Stimulated activated CD8-positive, alpha-beta memory T cell treated with anti-CD3 and anti-CD28 coated beads, Interleukin-2, amount 100 ng/mL, for 1 hour (primary cell): ENCODE measurements at places on chromosomes 3 and 15.

- DNase-seq = no peak
Measured at GRCh38 chr15:82805994-82806406, at the start of gene FSD2. TSS of gene FSD2 (minus strand) at chr15:82806069. CDS start at chr15:82787390, 18,679 bp downstream.

DNA sequence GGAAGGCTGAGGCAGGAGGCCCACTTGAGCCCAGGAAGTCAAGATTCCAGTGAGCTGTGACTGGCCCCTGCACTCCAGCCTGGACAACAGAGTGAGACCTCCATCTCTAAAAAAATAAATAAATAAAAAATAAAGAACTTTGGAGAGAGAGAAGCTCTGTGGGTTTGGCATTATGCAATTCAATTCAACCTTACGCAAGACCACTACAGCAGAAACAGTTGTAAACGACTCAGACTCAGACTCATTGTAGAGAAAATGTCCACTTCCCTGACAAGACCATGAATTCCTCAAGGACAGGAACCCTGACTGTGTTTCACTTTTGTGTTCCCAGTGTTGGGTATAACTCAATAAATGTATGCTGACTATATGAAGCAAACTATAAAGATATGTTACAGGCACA lies 90.3 kb upstream of the C3orf80 start:
- no peak for DNase-seq

GRCh38 chr3:184757022-184757651 lies 45.3 kb upstream of the MAGEF1 start:
- DNase-seq = no peak

GRCh38 chr3:95923496-95924210 lies 890.7 kb upstream of the EPHA6 start:
- DNase-seq = no peak

DNA sequence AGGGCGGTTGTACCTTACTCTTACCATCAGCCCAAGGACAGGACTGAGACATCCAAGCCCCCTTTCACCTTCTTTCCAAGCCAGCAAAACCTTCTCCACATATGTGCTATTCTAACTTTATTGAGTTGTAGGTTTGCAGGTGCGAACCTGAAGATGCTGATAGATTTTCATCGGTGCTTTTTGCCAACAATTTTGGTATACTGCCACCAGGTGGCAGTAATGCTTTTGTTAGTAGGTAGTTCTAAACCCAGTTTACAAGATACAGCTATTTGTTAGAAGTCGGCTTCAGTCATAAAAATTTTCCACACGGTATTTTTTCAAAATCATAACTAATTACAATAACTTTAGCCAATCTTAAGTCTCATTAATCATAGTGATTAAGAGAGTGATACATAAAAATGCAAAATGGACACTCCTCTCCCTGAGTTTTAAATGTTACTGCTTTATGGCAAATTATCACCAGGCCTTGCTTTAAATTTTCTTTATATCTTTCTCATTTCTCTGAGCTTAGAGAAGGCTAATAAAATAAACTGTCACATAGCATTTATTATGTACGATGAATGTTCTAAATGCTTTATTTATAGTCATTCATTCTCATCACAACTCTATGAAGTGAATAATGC lies 636 bp downstream of the TBC1D21 start:
- no peak for DNase-seq

GRCh38 chr3:185950728-185951127 lies 12.9 kb upstream of the TRA2B start:
- no peak for DNase-seq

DNA sequence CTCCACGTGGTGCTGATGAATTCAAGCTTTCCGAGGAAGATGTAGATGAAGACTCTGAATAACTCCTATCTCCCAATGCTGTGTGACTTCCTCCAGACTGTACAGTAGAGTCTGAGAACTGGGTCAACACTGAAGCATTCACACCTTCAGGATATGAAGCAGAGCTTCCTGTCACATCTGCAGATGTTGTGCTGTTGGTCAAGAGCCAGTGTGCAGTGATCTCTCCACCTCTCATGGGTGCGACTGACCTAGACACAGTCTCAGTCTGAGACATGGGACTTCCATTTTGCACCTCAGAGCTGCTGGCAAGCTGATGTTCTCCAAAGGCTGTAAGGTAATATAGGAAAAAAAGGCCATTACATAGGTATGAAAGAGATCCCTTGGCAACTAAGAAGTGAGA lies 36.5 kb downstream of the HEG1 start:
- DNase-seq = no peak

DNA sequence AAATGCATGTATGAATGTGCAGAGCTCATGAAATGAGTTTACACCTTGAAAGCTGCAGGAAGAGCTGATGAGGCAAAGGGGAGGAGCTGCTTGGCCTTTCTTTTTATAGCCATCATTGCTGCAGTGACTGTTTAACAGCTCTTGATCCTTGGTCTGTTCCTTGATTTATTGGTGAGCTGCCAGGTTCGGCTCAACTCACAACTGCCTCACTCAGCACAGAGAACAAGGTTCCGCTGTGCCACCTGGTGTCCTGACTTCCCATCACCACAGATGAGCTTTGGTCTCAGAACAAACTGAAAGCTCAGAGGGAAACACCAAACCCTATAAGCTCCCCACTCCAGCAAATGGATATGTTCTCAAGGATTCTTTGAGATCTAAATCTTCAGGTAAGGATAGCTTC lies 626.1 kb downstream of the MAGI1 start:
- no peak for DNase-seq

DNA sequence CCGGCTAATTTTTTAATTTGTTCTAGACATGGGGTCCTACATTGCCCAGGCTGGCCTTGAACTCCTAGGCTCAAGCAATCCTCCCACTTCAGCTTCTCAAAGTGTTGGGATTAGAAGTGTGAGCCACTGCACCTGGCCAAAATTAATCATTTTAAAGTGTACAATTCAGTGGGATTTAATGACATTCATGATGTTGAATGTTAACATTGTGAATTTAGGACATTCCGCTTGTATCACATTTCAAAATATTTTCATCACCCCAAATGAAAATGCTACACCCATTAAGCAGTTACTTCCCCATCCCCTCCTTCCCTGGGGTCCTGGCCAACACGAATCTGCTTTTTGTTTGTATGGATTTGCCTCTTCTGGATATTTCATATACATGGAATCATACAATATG lies 62.1 kb upstream of the CGNL1 start:
- no peak for DNase-seq

DNA sequence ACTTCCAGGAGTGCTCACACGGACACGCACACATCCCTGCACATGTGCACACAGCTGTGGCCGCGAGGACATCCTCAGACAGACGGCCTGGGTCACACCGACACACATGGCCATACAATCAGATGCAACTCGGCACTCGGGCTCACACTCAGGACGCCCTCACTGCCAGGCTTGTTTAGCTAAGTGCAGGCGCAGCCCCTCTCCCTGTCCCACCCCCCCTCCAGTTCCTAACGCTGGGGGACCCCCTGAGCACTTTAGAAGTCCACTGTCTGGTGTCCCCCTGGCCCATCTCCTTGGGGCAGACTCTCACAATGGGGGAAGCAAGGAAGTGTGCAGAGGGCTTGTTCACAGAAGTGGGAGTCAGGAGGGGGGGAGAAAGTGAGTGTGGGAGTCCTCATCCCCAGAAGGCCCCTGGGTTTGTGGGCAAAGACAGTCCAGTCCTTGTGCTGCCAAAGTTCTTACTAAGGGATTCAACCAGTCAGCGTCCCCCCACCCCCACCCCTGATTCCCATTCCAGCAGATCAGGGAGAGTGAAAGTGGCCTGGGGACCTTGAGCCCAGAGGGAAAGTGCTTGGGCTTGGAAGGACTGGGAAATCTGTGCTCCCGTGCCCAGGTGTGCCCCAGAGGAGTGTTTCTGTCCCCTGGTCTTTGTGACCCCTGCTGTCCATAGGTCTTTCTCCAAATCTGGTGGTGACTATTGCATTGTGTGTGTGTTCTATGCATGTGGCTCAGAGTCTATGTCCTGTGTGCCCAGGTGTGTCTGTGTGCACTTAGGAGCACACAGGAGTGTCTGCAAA lies 767 bp upstream of the GATA2 start:
- DNase-seq = no peak

DNA sequence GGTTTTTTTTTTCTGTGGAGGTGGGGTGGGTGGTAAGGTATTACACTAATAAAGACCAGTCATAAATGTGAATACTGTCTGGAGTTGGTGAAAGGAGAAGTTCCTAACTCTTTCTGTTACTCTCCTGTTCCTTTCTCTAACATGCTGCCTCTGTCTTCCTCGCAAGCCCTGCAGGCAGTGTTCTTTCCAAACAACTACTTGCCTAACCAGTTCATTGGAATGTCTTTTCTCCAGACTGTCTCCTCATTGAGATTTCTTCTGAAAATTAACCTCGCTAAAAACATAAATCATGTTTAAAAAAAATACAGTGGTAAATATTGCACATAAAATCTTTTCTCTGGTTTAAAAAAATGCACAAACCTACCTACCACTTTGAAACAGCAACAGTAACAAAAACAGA lies 135.2 kb downstream of the TP63 start:
- DNase-seq = no peak

DNA sequence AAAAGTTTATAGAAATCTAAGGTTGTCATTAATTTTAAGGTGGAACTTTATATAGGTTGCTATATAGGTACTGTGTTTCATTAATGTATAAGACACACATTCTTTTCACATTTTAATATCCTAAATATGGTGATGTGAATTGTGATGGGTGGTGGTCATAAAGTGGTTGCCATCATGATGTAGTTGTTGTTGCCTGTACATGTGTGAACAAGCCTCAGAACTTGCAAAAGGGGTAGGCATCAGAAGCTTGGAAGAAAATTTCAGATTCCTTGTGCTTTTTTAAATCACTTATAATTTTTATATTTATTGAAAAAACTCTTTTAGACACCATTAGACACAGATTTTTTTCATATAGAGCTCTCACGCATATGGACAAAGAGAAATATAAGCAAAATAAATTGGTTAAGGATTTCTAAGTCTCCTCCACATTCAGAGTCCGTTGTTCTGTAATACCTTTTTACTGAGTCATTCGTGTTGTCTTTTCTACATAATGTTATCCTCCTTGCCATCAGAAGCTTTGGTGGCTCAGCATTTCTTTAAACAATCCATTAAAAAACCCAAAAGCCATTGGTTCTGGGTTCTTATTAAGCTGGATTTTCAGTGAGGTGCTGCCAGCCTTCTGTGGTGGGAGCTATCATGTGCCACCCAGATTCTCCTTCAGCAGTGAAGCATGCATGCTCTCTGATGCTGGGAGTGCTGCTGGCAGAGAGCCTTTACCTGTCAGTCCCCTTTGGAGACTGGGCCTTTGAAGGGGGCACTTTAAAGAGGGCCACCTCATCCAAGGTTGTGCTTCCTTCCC lies 140.4 kb upstream of the GALNT15 start:
- DNase-seq = no peak

DNA sequence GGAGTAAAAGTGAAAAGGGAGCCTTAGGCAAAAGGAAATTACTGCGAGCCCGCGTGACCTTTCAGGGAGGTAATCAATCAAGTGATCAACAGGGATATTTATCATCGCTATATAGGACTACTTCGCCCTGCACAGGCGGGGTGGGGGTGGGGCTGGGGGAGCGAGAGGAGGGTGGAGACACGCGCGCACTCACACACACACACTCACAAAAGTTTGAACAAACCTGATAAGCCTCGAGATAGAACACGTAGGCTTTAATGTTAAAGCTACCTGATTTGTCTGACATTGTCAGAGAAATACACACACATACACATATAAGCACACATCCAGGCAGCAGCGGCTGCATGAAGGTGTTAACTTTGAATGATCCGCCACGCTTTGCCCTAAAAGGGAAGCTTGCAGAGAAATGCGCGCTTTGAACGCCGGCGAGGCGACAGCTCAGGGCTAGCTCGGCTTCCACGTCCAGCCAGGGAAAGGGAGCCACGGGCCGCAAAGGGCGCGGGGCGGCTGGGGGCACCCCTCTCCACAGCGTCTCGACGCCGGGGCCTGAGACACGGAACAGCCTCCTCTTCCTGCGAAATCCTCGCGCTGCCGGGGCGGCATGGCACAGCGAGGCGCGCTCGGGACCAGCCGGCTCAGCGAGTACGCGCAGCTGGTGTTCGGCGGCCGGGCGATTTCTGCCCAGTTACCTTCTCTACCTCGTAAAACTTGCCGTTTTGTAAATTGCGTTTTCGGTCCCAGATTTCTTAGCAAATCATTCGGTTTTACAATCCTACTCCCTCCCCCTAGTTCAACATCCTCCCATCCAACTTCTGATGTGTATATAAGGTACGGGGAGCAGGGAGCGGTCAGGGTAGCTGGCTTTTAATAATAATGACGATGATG lies 4.8 kb upstream of the MECOM start:
- no peak for DNase-seq
